ENCODE measurements at places on chromosomes 1 and 21.

DNA sequence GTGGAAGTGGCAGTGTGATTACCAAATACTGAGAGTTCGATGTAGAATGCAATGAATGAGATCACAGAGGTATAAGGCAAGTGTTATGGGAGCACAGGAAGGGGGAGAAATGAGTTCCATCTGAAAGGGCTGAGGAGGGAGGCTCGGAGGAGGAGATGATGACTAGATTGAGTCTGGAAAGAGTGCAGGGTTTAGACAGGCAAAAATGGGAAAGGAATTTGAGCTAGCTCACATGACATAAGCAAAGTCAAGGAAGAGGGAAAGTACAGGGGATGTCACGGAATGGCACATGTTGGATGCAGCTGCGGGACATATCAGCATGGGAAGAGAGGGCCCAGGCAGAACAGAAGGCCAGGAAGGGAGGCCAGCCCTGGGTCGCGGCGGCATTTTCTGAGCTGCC lies 132.7 kb downstream of the RUNX1 start:
- peak; percentile 62 for DNase-seq

GRCh38 chr1:47569681-47570470 lies 132.0 kb downstream of the FOXD2 start:
- peak; percentile 97 for DNase-seq

- peak; percentile 44 for DNase-seq
These were observed 118.5 kb downstream of the ITSN1 start for GRCh38 chr21:33760641-33761440.

GRCh38 chr1:217088521-217089284 lies 365.5 kb upstream of the ESRRG start:
- peak; percentile 8 for DNase-seq

DNA sequence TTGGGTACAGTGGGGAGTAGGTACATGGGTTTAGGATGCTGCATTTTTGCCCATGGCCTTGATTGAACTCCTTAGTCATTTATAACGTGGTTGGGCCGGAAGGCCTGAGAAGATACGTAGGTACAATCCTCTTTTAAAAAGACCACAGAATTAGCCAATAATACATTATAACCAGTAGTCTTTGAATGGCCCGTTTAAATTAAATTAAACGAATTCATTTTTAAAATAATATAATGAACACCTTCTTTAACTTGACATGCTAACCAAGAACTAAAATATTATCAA lies 20.1 kb upstream of the ADAR start:
- no peak for DNase-seq

GRCh38 chr1:59434336-59434735 lies 137.4 kb downstream of the FGGY start:
- peak; percentile 85 for DNase-seq

DNA sequence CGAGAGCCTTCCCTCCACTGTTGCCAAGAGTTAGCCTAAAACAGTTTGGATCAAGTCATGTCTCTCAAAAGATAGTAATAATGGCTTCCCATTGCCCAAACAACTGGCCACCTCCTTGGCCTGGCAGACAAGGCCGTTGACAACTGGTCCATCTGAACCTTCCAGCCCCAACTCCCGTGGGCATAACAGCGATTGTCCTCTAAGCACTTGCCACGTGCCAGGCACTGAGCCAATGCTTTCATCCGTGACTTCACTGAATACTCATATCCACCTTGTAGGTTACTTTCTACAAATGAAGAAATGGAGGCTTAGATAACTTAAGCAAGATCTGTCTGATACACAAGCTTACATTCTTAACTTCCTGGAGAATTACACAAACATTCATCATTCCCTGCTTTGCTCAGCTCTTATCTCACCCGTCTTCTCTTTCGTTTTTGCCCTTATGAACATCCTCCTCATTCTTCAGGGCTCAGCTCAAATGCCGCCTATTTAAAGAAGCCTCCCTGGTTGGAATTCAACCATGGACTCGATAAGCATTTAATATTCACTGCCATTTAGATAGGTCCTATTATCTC lies 106.4 kb downstream of the KCND3 start:
- DNase-seq, result no peak

GRCh38 chr1:209873067-209873799 lies 45.5 kb downstream of the UTP25 start:
- peak; percentile 84 for DNase-seq

GRCh38 chr1:107740579-107740978 lies 224.4 kb downstream of the VAV3 start:
- DNase-seq, result no peak

- DNase-seq, result no peak
These were observed 37.5 kb downstream of the LRRC3 start for GRCh38 chr21:44492567-44493385.

DNA sequence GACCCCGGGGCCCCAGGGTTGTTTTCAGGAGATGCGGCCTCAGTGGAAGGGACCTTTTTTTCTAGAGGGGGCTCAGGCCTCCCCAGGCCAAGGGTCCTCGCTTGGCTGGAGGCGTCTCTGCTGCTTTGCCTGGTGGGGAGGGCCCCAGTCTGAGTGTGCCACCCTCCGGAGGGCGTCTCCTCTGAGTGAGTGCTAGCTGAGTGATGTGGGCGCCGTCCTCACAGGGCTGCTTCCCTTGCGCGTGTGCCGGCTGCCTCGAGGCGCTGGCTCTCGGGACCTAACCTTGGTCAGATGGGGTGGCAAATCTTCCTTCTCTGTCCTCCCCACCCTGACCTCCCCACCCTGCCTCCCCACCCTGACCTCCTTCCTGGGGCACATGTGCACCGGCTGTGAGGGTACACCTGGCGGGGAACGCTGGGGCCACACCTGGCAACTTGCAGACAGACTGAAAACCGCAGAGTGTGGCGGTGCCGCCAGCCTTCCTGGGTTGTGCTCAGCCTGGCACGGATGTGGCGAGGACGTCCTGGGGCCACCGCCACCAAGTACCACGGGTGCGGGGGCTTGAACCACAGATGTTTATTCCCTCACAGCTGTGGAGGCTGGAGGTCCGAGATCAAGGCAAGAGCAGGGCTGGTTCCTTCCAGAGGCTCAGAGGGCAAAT lies 93.0 kb upstream of the TTC34 start:
- DNase-seq, result no peak

DNA sequence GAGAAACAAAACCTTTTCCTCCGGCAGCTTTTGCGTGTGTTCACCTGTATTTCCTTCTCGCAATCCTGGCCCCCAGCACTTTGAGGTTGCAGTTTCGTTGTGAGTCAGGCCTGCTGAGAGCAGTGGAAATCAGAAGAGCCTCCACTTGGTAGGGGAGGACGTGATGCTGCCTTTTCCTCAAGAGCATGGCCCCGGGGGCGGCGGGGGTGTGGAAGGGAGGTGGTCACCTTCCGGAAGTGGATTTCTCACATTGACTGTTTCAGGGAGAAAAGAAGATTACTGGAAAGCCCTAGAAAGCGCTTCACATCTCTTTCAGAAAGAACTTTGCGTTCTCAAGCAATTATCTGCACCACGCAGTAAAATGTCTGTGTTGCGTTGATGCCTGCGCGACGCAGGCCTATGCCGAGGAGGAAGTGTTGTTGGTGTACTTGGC lies 12.2 kb upstream of the IL10 start:
- no peak for DNase-seq

DNA sequence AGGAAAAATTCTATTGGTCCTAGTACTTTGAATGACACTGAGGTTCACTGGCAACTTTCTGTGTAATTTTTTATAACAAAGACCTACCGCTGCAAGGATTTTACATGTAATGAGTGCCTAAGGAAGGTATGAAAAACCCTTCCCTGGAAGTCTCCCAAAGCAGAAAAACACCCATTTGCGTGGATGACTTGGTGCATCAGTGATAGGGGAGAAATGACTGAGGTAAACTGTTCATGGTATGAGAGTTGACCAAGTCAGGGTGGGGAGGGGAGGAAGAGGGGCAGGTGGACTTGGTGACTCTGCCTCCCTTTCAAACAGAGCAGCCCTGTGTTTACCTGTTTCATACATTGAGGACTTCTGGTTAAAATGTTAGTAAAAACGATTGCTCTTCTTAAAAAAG lies 78.8 kb upstream of the IPO9 start:
- DNase-seq, result no peak

DNA sequence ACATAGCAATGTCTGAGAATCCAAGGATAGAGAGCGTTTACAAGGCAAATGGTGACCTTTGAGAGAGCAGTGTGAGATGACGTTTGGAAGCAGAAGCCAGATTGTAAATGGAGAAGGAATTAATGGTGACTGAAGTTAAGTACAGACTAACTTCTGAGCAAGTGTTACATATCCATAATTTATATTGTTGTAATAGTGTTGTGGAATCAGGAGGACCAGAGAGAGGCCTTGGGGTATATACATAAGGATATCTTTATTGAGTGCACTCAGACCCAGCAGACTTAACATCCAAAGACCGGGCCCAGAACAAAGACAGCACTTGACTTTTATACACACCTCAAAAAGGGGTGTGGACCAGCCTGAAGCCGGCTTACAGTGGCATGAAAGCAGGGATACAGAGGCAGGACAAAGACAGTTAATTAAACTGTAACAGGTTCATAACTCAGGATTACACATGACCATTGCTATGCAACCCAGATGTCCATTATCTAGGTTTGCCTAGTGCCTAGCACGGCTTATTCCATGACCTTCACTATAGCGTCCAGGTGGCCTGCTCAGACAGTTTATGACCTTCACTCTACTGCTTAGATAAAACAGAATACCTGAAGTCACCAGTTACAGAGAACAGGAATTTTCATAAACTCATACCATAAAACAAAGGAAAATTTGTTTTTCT lies 2.7 kb upstream of the MGST3 start:
- DNase-seq, result no peak

DNA sequence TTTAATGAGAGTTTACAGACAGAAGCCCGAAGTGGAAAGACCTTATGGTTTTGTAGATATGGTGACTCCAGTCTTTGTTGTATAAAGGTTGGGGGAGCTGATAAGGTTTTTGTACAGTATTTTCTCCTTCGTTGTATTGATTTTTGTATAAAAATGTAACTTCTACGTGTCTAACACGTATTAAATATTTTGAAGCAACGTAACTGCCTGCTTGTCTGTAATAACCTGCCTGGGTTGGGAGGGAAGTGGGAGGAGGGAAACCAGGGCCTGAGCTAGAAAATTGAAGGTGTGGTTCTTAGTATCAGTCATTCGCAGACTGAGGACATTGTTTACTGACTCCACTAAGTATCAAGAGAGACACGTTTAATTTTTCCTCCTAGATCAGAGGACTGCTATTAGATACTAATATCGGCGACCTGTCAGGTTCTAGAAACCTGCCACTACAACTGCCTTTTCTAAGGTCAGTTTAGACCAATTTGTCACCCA lies 2.2 kb downstream of the IER5 start:
- peak; percentile 61 for DNase-seq

DNA sequence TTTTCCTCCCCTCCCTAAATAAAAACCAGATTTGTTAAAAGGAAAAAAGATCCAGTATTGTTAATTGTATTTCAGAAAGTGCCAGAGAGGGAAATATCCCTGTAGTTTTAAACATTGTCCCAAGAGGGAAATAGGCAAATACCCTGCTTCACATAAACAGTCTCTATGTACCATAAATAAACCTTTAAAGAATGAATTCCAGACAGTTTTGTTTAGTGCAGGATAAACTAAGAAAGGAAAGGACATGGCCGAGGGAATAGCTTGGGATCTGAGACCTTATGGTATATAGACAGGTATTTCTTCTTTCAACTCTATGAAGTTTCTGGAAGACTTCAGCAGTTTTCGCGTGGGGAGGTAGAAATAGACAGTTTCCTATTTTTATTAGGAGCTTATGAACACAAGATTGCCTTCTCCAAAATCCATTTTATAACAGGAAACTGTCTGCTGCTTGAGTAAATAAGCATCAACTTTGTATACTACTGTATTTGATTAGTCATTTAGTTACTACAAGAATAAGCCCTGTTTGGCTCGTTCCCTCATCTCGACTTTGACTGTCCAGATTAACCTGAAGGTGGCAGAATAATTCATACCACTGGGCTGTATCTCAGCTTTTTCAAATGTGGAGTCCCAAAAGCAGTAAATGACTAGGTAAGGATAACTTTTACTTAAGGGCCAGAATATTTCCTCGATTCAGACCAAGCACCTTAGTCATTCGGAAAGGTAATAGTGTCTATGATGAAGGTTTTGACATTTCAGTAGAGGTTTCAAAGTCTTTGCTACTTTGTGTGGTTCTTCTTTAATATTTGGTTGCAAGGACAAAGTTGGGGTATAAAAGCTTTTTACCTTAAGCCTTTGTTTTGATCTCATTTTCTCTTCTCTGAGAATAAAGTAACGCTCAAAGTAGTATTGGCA lies 177.5 kb downstream of the VPS13D start:
- DNase-seq, result peak; percentile 63

DNA sequence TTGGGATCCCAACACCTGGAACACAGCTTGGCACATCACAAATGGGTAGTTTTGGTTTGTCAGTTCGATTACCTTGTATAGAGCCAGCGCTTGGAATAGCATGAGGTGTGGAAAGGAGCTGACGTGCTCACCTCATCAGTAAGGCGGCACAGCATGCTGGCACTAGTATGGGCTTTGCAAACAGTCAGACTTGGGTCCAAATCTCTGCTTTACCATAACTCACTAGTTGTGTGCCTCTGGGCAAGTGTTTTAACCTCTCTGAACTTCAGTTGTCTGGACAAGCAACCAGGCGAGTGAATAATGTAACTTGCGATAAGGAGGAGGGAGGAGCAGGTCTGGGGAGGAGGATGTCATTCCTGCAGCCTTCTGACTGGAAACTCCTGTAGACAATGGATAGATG lies 26.3 kb upstream of the NEK2 start:
- no peak for DNase-seq

DNA sequence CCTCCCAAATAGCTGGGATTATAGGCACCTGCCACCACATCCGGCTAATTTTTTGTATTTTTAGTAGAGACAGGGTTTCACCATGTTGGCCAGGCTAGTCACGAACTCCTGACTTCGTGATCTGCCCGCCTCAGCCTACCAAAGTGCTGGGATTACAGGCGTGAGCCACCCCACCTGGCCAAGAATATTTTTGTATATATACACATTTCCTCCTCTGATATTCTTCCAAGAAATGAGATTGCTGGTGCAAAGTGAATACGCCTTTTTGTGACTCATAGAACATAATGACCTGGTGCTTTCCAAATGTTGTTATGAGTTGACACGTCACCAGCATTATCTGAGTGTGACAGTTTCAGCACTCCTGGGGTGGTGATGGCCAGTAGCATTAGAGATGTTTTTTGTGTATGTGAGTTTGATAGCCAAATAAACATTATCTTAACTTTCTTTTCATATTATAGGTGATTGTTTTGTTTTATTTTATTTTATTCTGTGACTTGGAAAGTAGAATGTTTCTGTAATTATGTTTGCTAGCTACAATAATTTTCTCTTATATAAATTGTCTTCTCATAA lies 54.9 kb downstream of the KCNK1 start:
- peak; percentile 18 for DNase-seq

GRCh38 chr1:204438628-204439027 lies 27.0 kb upstream of the PPP1R15B start:
- DNase-seq, result peak; percentile 98

DNA sequence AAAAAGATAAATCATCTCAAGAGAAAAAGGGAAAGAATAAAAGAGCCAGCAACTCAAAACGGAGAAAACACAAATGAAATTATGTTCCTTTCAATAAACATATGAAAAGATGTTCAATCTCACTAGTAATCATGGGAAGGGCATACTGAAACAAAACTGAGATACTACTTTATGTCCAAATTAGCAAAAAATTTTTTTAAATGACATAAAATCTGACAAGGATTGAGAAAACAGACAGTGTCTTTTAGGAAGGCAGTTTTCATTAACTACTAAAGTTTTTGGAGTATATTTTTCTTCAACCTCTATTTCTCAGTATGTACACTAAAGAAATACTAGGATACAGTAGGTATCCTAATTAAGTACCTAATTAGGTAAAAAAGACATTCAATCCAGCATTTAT lies 73.3 kb downstream of the ARID4B start:
- DNase-seq, result no peak

Measured in ELR (cell line).